Stimulated activated CD4-positive, alpha-beta T cell treated with anti-CD3 and anti-CD28 coated beads, TNF-alpha, amount 100 ng/mL, for 4 hours (primary cell): ENCODE measurements at places on chromosomes 12 and 14.

DNA sequence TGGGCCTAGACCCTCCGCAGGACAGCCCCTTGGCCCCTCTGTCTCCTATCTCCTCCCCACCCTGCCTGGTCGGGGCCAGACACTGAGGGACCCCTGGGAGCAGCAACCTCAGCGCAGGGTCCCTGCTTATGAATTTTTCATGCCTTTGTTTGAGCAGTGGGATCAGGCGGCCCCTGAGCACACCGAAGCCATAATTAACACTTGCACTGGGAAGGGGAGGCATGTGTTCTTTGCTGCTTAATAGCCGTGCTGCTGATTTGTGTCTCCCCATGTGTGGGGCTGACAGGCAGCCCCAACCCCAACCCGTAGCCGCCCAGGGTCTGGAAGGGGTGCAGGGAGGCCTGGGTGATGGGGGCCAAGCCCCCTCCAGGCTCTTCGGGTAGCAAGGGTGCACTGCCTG lies 52.7 kb downstream of the FBRSL1 start:
- DNase-seq, result no peak

DNA sequence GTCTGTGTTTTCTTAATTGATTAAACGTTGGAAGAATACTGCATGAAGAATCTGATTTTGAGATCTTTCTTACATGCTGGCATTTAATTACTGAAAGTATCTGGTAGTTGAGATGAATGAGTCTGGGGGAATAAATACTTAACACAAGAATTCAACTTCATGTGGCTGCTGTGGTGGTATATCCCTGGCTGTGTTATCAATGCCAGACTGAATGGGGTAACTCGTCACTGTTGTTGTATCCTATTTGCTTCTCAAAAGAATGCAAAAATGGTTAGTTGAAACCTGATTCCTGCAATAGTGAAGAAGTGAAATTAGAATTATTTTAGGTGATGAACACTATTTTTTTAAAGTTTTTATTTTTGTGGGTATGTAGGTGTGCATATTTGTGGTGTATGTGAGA lies 72.5 kb downstream of the HMGA2 start:
- DNase-seq, result no peak

GRCh38 chr12:2650261-2651067 lies 144.3 kb upstream of the FKBP4 start:
- no peak for DNase-seq

DNA sequence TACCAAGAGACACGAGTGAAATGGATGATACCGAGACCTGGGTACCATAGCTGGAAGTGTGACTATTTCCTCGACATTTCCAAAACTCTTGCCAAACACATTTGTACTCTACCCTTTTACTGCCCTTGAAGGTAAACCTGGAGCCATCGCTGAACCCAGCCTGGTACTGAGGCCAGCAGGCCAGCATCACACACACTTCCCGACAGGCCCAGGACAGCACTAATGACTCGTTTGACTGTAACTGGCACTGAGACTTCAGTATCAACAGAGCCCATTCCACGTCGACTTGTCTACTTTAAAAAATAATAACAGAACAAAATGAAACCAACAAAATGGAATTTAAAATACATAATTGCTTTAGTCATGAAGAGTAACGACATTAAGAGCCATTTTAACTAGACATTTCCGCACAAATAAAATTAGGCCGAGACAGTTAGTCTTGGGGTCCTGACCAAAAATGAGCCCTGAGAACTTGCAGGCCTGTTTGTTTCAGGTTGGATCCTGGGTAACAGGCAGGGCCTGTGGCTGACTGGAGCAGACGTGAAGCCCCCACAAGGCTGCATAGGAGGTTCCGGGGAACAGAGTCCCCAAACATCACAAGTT lies 94.3 kb downstream of the RIMBP2 start:
- DNase-seq, result no peak

GRCh38 chr12:57816855-57817151 lies 1.7 kb downstream of the AVIL start:
- DNase-seq, result no peak

- DNase-seq, result no peak
Measured at GRCh38 chr12:74889073-74889472, 320.6 kb downstream of the KCNC2 start.

GRCh38 chr12:15256761-15257160 lies 35.5 kb upstream of the RERG start:
- no peak for DNase-seq

DNA sequence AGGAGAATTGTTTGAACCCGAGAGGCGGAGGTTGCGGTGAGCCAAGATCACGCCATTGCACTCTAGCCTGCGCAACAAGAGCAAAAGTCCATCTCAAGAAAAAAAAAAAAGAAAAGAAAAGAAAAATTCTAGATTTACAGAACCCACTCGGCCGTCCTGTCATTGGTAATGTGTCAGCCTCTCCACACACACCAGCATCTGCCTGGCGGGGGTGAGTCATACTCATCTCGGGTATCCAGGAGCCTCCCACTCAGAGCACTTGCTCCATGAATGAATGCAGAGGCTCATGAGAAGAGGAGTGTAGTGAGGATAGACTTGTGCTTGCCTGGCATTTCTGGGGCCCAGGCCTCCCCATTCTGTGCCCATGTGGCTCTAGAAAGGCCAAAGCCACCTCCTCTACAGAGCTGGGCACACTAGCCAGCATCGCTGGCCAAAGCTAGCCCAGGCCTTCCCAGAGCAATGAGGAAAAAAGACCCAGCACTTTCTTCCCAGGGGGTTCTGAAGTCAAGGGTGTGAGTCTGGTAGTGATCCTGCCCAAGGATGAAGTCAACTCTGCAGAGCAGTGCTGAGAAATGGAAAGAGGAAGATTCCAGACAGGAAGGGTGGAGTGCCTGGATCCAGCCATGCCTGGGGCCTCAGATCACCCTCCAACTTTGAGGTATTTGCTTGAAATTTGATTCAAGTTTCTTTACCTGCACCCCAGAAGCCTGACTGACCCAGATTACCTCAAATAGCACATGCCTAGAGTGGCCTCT lies 31.2 kb upstream of the KLC1 start:
- no peak for DNase-seq

GRCh38 chr12:11901701-11902524 lies 168.8 kb upstream of the BCL2L14 start:
- no peak for DNase-seq

- no peak for DNase-seq
Measured at GRCh38 chr12:76879710-76880518, 1.1 kb upstream of the CSRP2 start.

DNA sequence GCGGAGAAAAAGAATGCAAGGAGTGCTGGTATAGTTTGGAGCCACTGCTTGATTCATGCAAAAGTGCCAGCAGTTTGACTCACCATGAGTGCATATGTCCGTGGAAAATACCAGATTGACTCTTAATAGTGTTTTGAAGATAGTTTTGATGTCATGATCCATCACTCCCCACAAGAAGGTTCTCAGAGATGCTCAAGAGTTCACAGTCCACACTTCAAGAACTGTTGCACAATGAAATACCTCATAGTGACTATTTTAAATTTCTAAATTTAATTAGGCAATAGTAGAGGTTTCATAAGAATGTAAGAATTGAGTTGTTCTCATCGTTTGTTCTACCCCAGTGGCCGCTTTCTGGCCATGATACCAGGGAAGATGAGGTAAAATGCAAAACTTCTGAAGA lies 286.6 kb upstream of the RGS6 start:
- no peak for DNase-seq

DNA sequence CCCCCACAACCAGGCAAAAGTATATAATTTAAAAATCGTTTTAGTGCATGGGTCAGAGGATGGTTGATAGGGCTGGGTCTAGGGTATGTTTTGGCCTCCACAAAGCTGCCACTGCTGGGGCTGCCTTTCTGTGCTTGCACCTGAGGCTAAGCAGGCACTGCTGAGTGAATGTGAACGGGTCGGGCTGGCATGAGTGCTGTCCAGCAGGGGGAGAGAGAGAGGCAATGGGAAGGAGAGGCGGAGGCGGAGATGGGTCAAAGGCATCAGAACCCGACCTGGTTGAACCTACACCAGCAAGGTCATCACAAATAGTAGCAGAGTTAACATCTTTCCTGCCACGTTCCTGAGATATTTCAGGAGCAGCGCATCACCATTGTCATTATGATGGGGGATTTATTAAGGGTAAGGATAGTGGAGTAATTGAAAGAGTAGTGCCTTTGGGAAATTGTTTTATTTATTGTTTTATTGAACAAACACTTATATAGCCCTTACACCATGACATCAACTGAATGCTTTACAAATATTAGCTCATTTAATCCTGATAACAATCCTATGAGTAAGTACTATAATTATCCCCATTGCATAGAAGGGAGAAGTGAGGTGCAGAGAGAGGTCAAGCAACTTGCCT lies 5.8 kb upstream of the NRXN3 start:
- DNase-seq, result no peak

- no peak for DNase-seq
Measured at GRCh38 chr12:104280717-104281458, 22.7 kb upstream of the EID3 start.

DNA sequence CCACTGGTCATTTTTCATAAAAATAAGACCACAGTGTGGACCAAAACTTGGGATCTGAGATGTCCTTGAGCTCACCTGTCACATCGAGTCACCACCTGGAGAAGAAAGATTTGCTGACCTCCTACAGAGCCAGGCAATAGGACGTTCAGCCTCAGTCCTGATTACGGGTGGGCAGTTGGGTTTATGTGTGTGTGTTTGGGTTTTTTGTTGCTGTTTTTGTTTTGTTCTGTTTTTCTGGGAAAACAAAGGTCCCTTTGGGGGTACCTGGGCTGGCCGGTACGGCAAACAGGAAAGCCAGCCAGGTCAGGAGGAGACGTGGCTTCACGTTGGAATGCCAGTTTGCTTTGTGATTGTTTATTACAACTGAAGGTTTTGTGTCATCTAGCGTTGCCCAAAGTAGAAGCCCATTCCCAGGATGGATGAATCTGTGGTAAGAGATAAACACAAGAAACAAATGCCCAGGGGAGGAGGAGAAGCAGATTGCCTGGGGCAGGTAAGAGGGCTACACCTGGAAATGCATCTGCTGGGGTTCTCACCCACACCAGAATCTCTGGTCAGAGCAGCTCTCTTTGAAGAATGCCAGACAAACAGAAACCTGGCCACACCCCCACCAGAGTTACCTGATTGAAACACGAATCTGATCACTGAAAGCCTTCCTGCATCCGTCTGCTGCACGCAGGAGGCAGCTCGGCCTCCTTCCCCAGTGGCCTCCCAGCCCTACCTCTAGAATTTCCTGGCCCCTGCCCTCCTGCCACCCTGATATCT lies 100.1 kb upstream of the DIO3 start:
- DNase-seq, result no peak
